GM12892 (cell line): ENCODE measurements at places on chromosomes 5 and 9.

GRCh38 chr9:107740088-107740980, 250.8 kb upstream of the KLF4 start:
- no peak for DNase-seq

GRCh38 chr5:82313016-82313415, 34.9 kb upstream of the RPS23 start:
- no peak for DNase-seq

DNA sequence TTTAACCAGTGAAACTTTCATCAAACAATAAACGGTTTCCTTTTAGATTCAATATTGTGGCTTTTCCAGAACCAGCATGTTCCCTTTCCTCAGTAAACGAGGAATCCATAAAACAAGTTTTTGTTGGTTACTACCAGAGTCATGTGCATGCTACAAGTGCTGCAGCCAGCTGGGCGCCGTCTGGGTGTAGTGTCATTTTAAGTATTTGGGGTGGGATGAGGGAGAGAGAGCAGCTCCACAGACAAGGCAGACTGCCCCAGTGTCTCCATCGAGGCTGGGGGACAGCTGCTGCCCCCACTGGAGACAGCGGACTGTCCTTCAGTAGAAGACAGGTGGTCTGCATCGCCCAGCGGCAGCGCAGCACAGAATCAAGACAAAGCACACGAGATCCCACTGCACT, 17.3 kb downstream of the ARPC5L start:
- no peak for DNase-seq

- no peak for DNase-seq
Observed at GRCh38 chr9:86660146-86660943, 287.0 kb downstream of the GAS1 start.

DNA sequence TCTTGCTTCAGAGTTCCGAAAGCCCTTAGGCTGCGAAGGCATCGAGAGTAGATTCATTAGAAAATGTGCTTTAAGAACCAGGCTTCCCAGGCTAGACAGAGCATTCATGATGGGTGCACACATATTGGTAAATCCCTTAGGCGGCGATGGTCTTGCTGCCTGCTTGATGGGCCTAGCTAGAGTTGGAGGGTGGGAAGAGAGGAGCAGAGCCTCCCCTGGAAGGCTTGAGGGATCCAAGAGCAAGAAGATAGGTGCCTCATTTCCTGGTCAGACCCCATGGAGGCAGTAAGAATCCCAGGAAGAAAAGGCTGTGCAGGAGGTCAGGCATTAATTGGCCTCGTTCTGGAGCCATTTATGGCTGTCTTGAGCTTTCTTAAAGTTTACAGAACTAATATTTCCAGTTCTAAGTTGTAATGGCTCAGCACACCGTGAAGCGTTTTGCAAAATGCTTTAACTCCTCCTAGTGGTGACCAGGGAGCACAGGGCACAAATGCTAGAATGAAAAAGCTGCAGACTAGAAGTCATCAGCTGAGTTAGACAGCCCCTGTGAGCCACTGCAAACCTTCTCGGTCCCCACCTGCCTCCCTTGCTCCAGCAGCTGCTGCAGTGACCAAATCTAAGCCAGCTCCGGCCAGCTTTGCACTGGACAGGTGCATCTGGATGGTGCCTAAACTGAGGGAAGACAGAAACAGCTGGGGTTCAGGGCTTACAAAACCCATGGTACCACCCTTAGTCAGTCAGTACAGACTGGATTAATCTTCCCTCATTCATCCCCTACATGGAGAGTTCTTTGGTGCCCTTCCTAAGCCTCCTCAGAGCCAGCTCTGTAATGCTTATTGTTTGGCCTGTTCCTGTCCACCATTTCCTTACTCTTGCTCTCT, 14.7 kb downstream of the SLC45A2 start:
- peak; percentile 24 for DNase-seq

- no peak for DNase-seq
Observed at GRCh38 chr9:20394969-20395368, 227.3 kb downstream of the MLLT3 start.

DNA sequence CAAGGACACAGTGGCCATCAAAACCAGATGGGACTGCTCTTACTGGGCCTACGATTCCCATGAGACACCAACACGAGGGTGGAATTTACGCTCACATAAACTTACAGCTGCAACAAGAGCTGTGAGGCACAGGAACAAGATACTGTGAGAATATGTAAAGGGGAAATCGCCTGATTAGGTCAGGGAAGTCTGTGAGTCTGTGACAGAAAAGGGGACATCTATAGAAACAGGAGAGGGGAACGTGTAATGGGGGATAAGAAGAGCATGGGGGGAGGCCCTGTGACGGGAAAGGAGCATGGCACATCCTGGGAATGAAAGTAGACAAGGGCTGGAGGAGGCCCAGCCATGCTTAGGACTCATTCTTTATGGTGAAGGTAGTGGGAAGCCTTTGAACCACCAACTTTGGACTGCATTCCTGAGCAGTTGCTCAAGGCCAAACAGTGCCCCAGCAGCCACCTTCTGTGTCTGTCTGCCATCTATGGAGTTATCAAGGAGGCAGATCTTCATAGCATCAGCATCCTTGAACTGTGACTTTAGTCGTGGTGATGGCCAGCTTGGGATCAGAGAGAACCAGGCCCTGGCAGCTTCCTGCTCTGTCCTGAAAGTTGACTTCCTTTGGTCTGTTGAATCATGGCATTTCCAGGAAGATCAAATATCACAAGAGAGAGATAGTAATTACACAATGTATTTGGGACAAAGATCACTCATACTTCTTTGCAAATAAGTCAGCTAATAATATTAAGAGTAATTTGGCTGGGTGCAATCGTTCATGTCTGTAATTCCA, 87.9 kb upstream of the FAM169A start:
- no peak for DNase-seq

- no peak for DNase-seq
Observed at GRCh38 chr5:82562696-82563240, 284.6 kb upstream of the RPS23 start.

DNA sequence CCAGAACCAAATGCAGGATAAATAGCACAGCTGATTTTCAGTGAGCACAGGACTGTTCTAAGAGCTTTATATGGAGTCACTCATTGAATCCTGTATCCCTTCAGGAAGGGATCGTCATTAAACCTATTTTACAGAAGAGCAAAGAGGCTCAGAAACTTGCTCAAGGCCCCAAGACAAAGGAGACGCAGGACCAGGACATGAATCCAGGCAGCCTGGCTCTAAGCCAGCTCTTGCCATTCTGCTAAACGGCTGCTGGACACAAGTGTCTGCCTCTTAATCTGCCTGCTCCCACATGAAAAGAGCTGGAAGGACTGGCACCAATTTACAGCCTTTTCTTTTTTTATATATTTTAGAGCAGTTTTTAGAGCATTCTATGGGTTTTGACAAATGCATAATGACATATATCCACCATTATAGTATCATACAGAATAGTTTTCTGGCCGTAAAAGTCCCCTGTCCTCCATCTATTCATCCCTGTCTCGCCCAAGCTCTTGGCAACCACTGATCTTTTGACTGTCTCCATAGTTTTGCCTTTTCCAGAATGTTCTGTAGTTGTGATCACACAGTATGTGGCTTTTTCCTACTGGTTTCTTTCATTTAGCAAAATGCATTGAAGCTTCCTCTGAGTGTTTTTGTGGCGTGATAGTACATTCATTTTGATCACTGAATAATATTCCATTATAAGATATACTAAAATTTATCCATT, 37.5 kb downstream of the RETREG1 start:
- no peak for DNase-seq
